ENCODE measurements at places on chromosomes 12 and 14.

- no peak for DNase-seq
Measured at GRCh38 chr14:47009615-47010014, 358.0 kb upstream of the RPL10L start.

GRCh38 chr14:76386944-76387782, 11.2 kb downstream of the ESRRB start:
- DNase-seq: peak; percentile 59

GRCh38 chr12:1428671-1429070, 165.7 kb downstream of the FBXL14 start:
- DNase-seq: no peak

- DNase-seq: no peak
Measured at GRCh38 chr12:104620837-104621531, 164.2 kb downstream of the CHST11 start.

- DNase-seq: no peak
Measured at GRCh38 chr14:102630881-102631280, 38.4 kb downstream of the RCOR1 start.

GRCh38 chr12:40254455-40255085, 29.8 kb downstream of the LRRK2 start:
- no peak for DNase-seq

DNA sequence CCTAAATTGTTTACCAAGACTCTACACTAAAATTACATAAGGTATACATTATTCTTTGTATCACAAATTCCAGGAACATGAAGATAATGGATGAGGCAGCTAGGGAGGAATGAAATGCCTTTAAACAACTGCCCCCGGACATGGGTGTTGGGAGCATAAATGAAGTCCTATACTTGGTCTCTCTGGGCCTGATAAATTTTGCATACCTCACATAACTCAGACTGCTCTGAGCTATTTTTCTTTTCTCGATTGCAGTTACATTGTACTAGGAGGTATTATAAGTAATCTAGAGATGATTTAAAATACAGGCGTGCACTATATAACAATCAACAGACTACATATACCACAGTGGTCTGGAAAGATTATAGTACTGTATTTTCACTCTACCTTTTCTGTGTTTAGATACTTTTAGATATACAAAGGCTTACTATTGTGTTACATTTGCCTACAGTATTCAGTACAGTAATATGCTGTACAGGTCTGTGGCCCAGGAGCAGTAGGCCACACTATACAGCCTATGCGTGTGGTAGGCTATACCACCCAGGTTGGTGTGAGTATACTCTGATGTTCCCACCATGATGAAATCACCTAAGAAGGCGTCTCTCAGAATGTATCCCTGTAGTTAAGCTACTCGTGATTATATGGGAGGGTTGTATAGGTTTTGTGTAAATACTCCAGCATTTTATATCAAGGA, 14.3 kb downstream of the FNTB start:
- DNase-seq: no peak

DNA sequence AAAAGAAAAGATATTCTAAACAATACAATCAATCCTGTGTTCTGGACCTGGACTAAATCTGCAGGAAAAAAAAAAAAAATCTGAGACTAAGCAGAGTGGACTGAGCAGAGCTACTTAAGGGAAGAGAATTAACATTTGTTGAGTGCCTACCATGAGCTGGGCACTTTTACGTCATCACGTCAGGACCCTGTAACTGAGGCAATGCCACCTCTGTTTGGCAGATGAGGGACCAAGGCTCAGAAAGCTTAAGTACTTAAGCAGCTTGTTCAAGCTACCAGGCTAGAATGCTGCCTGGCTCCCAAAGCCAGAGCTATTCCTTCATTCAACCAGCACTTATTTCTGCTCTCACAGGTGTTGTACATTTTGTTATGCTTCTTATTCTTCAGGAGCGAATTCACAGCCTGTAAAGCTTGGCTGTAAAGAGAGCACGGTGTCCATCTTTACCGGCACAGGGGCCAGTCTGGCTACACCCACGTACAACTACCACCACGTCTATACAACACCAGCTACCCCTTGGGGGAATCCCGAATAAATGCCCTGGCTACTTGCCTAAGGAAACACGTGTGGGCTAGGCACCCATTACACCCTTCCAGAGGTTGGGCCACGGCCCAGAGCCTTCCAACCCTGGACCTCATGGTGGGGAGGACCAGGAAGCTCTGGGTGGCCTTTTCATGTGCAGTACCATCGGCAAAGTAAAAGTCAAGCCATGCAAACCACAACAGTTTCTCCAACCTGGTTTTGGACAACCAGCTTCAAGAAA, 27.0 kb downstream of the TMCC3 start:
- no peak for DNase-seq

- no peak for DNase-seq
Measured at GRCh38 chr14:57816568-57817284, 49.2 kb downstream of the SLC35F4 start.

- DNase-seq: no peak
Measured at GRCh38 chr12:27500546-27500945, 23.5 kb upstream of the PPFIBP1 start.

DNA sequence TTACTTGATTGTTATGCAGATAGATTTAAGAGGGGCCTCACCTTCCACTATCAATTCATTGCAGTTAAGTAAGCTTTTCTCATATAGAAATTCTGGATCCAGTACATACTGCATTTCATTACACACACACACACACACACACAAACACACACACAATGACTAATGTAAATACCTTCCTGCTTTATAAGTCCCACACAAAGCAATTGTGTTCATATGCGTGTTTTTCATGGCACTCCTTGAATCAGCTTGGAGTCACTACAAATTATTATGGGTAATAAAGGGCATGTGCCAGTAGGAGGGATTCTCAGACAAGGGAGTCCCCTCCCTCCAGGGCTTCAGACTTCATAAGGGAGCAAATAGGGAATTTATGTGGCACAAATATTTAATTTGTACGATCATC, 4.5 kb downstream of the MIPOL1 start:
- no peak for DNase-seq

GRCh38 chr12:12983420-12984035, 16.5 kb downstream of the HEBP1 start:
- peak; percentile 54 for DNase-seq

DNA sequence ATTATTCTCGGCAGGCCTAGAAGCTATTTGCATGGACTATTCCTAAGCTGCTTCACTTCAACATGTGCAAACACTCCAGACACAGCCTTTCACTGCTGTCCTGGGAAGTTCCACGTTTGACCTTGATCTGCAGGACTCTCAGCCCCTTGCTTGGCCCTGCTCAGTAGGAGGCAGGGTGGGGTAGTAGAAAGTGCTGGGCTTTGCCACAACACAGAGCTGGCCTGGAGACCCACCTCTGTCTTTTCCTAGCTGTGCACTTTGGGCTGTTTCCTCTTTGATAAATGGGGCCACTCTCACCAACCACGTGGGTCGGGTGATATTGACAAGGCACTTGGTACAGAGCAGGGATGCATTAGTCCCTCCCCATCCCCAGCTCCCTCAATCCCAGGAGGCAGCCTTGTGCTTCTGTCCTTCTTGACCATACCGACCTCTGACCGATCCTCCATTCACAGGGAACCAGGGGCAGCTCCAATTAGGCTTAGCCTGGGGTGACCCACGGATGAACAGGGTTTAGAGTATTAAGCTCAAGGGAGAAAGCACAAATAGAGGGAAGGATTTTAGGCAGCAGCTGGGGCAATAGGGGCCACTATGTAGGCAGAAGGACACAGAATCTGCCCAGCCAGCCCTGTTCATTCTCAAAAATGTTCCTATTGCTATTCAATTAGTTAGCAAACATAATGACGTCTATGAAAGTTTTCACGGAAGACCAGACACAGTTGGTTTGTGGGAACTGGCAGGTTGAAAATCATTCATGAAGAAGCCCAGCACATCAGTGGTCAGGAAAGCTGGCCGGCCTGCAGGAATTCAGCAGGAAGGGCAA, 63.3 kb downstream of the SYNE3 start:
- no peak for DNase-seq

DNA sequence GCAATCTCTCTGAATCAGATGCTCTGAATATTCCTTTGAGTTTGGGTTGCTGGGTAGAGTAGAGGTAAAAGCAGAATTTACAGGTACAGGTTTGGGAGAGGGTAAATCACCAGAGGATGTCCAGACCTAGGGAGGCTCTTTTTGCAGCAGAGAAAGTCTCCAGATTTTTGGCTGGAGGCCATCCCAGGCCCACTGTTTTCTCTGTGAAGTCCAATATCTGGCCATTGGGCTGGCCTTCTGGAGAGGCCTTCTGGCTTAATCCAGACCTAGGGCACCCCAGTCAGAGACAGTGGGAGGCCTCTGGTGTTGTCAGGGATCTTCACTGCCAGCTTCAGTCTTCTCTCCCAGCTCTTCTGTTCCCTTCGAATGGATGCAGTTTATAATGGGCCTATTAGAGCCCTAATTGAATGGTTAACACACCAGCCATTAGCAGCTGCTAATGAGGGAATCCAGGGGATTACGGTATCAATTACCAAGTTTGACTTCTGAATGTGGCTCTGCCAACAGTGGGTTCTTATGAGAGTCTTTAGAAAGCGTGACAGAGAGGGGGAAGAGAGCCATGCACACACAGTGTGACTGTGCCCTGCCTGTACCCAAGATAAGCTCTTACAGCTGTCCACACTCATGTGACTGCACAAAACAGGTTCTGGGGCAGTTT, 183.1 kb downstream of the EMP1 start:
- DNase-seq: no peak

DNA sequence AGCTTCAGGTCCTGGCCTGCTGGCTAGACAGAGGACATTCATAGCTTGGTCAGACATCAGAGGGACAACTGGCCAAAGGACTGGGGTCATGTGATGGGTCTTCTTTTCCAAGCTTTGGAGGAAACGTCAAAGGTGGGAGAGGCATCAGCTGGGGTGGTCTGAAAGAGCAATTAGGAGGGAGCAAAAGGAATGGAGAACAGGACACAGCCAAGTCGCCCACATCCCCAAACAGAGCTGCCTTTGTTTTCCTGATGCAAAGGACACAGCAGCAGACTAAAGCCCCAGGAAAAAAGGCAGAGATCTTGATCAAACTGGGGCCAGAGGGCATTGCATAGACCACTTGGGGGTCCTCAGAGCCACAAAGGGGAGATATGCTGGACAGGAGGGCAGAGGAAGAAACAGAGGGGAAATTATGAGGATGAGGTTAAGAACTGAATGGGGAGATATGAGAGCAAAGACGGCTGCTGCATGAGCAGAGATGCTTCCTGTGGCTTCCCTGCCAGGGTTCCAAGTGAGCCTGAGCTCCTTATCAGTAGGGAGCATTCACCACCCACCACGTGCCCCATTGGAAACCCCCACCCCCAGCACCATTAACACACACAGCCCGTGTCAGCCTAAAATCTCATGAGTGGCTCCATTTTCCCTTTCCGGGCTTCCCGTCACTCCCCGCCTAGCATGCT, 62.4 kb downstream of the ANO2 start:
- no peak for DNase-seq

- DNase-seq: peak; percentile 82
Measured at GRCh38 chr14:24436355-24437019, 6.1 kb downstream of the SDR39U1 start.

DNA sequence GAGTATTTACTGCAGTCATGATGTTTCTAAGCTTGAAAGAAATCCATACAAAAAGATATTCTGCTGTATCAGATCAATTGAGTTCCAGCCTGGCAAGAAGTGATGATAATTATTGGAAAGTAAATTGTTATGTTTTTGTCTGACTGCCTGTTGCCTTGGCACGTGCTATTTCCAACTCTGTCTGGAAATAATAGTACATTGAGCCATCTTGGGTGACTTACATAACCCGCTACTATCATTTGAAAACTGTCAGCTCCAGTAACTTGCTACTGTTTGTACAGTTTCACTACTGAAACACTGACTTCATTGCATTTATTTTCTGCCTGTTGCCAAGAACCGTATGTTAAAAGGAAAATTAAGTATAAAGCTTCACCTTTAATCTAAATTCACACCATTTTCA, 318.6 kb downstream of the ITPR2 start:
- no peak for DNase-seq

DNA sequence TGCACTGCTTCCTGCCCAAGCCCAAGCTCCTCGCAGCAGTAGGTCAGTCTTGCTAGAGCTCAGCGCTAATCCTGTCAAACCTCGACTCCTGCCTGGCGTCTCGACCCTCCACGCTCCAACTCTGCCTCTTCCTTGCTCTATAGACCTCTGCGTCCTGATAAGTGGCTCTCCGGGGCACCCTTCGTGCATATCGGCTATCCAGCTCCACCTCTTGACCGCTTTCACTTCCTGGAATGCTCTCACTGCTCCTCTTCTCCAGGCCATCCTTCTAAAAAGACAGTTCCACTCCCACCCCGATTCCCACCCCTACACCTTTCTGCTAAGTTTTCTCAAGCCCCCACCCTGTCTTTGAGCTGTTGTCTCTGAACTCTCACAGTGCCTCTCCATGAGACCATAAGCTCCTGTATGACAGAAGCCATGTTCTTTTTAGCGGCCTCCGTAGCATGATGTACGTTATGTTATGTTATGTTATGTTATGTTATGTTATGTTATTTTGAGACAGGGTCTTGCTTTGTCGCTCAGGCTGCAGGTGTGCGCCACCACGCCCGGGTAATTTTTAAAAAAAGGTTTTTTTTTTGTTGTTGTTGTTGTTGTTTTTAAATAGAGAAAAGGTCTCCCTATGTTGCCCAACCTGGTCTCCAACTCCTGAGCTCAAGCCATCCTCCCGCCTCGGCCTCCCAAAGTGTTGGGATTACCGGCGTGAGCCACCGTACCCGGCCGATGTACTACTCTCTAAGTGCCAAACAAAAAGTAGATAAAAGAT, 601 bp downstream of the COX14 start:
- DNase-seq: peak; percentile 44

- peak; percentile 82 for DNase-seq
Measured at GRCh38 chr12:113236539-113237399, 15.5 kb downstream of the TPCN1 start.

DNA sequence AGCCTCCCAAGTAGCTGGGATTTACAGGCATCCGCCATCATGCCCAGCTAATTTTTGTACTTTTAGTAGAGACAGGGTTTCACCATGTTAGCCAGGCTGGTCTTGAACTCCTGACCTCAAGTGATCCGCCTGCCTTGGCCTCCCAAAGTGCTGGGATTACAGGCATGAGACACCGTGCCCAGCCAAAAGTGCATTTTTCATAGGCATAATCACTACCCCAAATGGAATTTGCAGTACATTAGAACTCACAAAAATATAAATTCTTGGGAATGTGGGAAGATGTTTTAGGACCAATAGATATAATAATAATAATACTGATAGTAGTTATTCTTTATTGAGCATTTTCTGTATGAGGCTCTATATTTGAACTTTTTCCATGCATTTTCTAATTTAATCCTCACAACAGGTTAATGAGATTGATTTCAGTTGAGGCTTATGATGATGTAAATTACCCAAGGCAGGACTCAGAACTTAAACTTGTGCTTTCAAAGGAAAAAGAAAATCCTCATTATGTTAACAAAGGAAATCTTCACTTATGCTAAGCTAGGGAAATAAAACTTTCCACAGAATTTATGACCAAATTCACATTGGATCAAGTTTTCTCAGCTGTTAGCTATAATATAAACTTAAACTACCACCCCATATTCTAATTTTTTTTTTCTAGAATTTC, 121.6 kb downstream of the SRGAP1 start:
- no peak for DNase-seq

- DNase-seq: no peak
Measured at GRCh38 chr14:93936245-93936644, 9.1 kb downstream of the FAM181A start.

Data from hematopoietic multipotent progenitor cell treated with erythropoietin and hydrocortisone succinate and interleukin-3 and kit ligand, for 15 days (in vitro differentiated cells).